ENCODE measurements at places on chromosomes 5 and 9. TPM values are rescaled to one million over a fixed set of nuclear protein-coding genes. Genes with fewer than 3 reads are reported as not detected.

- H3K4me1 ChIP-seq = no peaks in the 10 kb centered on the region
- no peaks in the 10 kb centered on the region for H3K36me3 ChIP-seq
- H3K4me3 ChIP-seq = no peak overlapping the region
- H3K27ac ChIP-seq = no peak overlapping the region
- no peaks in the 10 kb centered on the region for H3K27me3 ChIP-seq
Measured at GRCh38 chr9:29796291-29796952, 2223.1 kb upstream of the C9orf72 start.

DNA sequence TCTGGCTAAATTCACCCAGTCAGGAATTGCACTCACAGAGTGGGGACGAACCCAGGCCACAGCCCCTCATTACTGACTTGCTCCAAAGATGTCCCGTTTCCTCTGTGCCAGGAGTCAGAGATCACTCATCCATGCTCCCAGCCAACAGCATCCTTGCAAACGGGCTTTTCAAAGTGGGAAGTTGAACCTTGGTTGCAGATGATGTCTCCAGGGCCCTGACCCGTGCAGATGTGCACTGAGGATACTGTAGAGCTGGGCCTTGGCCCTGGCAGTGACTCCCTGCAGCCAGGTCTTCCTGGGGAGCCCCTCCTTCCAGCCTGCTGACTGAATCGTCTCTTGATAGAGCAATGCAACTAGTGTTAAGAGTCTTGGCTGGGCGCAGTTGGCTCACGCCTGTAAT, 22.3 kb downstream of the TCF7 start:
- no peak overlapping the region for H3K27ac ChIP-seq
- H3K36me3 ChIP-seq = peaks cover 21% of the 10 kb centered on the region
- H3K4me3 ChIP-seq = no peak overlapping the region
- peaks cover 53% of the 10 kb centered on the region for H3K4me1 ChIP-seq
- peak; percentile 37 for DNase-seq

DNA sequence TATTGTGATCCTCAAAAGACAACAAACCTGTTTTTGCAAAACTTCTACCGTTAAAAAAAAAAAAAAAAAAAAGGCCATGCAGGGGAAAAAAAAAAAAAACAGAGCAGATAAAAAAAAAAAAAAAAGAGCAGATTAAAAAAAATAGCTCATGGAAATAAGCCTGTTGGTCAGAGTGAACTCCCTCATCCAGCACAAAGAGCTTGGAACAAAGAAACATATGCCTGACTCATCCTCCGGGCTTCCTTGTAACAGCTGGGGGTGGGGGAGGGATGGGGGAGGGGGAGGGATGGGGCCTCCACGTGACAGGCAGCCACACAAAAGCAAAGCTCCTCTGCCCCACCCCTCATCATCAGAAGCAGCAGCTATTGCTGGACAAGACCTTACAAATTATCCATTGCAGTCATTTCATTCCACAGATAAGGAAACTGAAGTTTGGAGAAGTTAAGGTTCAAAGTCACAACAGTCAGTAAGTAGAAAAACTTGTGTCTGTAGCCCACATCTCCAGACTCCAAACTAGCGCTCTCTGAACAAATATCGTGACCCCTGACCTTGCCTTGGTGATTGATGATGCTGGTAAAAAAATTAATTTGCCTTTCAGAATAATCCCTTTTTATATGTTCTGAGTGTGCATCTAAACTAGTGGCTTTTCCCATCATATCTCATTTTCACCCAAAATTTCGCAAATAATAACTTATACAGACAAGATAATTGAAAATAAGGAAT, 38.9 kb downstream of the SLC35D2 start:
- no peaks in the 10 kb centered on the region for H3K36me3 ChIP-seq
- no peaks in the 10 kb centered on the region for H3K27me3 ChIP-seq
- peaks cover 6% of the 10 kb centered on the region for H3K4me1 ChIP-seq
- no peak overlapping the region for H3K4me3 ChIP-seq
- no peak overlapping the region for H3K27ac ChIP-seq

DNA sequence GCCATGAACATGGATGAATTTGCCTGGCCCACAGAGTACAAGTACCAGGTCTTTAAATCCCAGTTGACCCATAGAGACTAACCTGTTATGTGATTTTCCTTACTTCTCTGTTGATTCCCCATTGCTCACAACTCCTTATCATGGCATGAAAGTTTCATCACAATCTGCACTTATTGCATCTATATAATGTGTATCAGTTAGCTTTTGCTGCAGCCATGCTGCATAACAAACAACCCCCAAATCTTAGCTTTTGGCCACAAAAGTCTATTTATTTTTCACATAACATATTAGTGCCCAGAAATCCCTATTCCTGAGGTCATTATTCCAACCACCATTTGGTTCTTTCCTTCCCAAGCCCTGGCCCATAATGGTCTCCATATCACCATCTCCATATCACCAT, 3.7 kb downstream of the GGTA1 start:
- peaks cover 59% of the 10 kb centered on the region for H3K27me3 ChIP-seq
- DNase-seq = no peak
- no peak overlapping the region for H3K27ac ChIP-seq
- no peak overlapping the region for H3K4me3 ChIP-seq
- H3K36me3 ChIP-seq = peaks cover 4% of the 10 kb centered on the region
- peaks cover 18% of the 10 kb centered on the region for H3K4me1 ChIP-seq

DNA sequence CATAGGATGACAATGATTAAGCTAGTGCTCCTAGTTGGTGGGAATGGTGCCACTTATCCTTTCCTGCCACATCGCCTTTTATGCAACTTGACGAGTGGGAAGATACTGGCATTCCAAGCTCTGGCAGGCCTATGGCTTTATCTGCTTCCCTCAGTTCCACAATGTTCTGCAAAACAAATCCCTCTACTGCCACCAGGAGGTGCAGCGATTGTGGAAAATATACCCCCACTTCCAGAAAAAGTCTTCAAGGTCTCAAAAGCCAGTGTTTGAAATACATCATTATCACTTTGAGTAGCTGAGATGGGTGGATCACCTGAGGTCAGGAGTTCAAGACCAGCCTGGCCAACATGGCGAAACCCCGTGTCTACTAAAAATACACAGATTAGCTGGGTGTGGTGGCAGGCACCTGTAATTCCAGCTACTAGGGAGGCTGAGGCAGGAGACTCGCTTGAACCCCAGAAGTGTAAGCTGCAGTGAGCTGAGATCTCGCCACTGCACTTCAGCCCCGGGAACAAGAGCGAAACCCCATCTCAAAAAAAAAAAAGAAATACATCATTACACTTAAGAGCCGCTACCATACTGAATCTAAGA, 3.4 kb downstream of the CLINT1 start:
- no peak overlapping the region for H3K27ac ChIP-seq
- H3K4me3 ChIP-seq = no peak overlapping the region
- no peaks in the 10 kb centered on the region for H3K27me3 ChIP-seq
- no peak for DNase-seq
- H3K4me1 ChIP-seq = peaks cover 46% of the 10 kb centered on the region
- peaks cover 20% of the 10 kb centered on the region for H3K36me3 ChIP-seq

DNA sequence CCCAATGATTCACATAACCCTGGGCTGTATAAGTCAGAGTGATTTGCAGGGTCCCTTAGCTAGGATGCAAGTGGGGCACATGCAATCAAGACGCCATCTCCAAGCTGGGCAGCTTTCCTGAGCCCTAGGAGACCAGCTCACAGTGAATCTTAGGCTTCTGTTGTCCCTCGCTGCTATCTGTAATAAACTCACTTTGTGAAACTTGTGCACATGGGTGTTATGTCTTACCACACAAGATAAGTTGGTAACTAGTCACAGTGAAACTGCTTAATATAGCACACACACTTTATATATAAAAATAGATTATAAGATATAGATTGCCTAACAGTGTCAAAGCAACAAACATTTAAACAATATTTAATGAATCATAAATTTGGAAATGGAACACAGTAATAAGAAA, 658.5 kb downstream of the SLCO4C1 start:
- H3K4me1 ChIP-seq = no peaks in the 10 kb centered on the region
- H3K4me3 ChIP-seq = no peak overlapping the region
- no peak overlapping the region for H3K27ac ChIP-seq
- H3K27me3 ChIP-seq = no peaks in the 10 kb centered on the region

DNA sequence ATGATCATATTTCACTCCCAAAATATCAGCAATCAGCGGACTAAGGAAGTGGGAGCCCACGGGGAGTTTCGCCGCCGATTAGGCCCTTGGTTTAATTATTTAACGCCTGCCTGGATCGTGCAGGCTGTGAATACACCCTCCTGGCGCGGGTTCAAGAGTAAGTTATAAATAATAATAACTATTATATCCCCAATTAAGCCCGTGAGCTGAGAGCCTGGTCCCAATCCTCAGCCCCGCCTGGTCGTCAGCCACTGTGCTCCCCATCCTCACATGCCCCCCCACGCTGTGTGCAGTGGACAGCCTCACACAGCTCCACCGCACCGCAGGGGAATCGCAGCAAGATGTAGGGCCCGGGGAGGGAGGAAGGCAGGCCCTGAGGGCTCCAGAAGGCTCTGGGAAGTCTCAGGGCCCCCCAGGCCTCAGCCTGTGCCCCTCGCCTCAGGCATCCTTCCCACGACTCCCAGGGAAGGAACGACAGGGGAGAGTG, 10.8 kb upstream of the PRRX2 start:
- DNase-seq = no peak
- peaks cover 2% of the 10 kb centered on the region for H3K4me1 ChIP-seq
- H3K36me3 ChIP-seq = no peaks in the 10 kb centered on the region
- H3K4me3 ChIP-seq = no peak overlapping the region
- H3K27ac ChIP-seq = no peak overlapping the region
- H3K27me3 ChIP-seq = peaks cover 2% of the 10 kb centered on the region

GRCh38 chr9:79757074-79757473, 185.3 kb downstream of the TLE4 start:
- peaks cover 1% of the 10 kb centered on the region for H3K36me3 ChIP-seq
- no peak overlapping the region for H3K4me3 ChIP-seq
- no peak for DNase-seq
- H3K27ac ChIP-seq = no peak overlapping the region
- H3K4me1 ChIP-seq = peaks cover 13% of the 10 kb centered on the region
- no peaks in the 10 kb centered on the region for H3K27me3 ChIP-seq

The ISL1 gene
- not detected for total RNA-seq

The MLANA gene
- not detected for total RNA-seq

The TMEM174 gene
- total RNA-seq = not detected

The OR1L1 gene
- total RNA-seq = not detected

The CDX1 gene
- total RNA-seq = not detected
